ENCODE measurements at places on chromosomes 7 and 10.

GRCh38 chr10:114188900-114189299, 9.7 kb downstream of the TDRD1 start:
- DNase-seq: no peak

DNA sequence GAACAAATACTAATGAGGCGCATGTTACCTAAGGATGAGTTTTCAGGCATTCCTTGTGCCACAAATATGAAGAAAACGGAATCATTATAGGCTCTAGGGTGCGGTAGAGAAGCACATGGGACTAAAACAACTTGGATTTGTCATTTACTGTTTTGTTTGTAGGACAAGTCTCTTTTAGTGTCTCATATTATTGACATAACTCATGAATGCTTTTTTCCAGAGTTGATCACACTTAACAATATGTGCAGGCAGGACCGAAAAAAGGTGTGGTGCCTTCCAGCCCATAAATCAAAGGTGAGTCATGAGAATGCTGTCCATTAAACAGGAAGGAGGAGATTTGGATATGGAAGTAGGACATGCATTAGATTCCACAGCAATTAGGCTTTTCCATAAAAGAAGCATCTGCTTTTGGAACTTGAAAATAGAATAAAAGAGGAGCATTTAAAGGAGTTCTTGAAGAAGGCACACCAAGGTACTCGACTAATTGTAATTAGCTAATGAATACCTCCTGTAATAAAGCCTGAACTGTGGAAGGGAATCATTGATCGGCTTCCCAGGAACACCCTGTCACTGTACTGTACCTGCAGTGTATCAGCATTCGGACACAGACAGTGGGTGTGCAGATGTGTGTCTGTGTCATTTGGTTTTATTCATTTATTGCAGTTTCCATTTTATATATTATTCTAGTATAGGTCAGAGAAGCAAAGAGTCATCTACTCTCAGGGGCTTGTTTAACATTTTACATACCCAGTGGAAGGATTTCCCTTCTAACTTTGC, 119.7 kb upstream of the KLF14 start:
- no peak for DNase-seq

DNA sequence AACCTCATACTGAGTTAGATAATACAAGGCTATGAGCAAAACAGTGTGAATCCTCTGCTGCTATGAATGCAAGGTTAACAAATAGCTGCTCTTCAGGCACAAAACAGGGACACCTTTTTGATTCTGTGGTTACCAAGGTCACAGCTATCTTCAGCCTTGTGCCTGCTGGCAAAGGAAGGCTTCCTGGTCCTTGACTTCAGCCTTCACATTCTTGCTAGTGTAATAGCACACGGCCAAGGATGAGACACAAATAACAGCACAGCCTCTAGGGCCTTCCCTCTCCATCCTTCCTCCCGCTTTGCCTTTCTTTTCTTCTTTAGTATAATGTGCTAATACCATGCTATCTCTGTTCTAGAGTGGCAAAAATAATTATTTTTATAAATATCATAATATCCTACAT, 130.6 kb upstream of the CAV2 start:
- DNase-seq: no peak

GRCh38 chr7:155373359-155374273, 75.9 kb downstream of the INSIG1 start:
- DNase-seq: no peak

DNA sequence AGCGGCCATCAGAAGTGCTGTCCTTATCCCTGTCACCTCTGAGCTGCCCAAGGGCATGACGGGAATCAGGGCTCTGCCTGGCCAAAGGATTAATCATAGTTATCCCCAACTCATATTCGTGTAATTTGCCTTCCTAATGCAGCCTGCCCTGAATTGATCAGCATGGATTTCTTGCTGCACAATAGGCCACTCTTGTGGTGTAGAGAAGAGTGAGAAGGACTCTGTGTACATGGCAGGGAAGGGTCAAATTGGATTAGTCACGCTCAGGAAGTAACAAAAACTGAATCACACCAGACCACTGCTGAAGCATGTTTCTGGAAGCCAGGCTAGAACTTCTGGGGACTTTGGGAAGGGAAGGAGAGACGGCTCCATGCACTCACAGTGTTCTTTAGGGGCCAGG, 227.0 kb downstream of the BUB3 start:
- no peak for DNase-seq

GRCh38 chr10:1200866-1201807, 145.0 kb downstream of the WDR37 start:
- DNase-seq: no peak
